ENCODE measurements at places on chromosomes 1 and 21.

- DNase-seq, result no peak
Measured at GRCh38 chr1:166189126-166189525, 22.3 kb upstream of the FAM78B start.

- DNase-seq, result no peak
Measured at GRCh38 chr1:153578490-153578889, 12.8 kb upstream of the S100A2 start.

GRCh38 chr1:172451002-172451443 is 7.2 kb upstream of the PIGC start:
- DNase-seq, result no peak

- no peak for DNase-seq
Measured at GRCh38 chr21:14844001-14844400, 220.8 kb downstream of the NRIP1 start.

GRCh38 chr21:42321231-42321630 is 6.0 kb upstream of the TFF3 start:
- no peak for DNase-seq

- DNase-seq, result no peak
Measured at GRCh38 chr1:22296701-22297591, 154.0 kb upstream of the WNT4 start.

DNA sequence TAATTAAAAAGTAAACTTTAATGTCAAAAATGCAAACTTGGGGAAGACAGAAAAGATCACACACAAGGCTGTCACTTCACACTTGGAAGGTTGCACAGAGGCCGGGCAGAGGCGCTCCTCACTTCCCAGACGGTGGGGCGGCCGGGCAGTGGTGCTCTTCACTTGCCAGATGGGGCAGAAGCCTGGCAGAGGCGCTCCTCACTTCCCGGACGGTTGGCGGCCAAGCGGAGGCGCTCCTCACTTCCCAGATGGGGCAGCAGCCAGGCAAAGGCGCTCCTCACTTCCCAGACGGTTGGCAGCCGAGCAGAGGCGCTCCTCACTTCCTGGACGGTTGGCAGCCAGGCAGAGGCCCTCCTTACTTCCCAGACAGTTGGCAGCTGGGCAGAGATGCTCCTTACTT is 25.8 kb upstream of the IL6R start:
- no peak for DNase-seq

GRCh38 chr1:29436181-29436785 is 200.0 kb downstream of the PTPRU start:
- DNase-seq, result no peak

DNA sequence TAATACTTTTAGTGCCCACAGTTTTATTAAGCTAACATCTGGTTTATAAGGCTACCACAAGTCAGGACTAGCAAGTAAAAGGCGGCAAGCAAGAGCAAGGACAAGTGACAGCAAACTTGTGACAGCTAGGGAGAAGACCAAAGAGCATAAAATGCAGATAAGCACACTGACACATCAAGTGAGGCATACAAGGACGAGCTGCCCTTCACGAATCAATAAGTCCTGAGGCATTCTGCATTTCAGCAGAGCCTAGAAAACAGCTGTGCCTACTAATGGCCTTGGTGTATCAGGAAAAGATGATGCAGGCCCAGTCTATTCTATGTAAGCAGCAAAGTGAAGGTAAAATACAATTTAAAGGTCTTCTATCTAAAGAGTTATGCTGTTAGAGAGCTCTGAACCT is 74.8 kb downstream of the KRTAP19-8 start:
- no peak for DNase-seq

DNA sequence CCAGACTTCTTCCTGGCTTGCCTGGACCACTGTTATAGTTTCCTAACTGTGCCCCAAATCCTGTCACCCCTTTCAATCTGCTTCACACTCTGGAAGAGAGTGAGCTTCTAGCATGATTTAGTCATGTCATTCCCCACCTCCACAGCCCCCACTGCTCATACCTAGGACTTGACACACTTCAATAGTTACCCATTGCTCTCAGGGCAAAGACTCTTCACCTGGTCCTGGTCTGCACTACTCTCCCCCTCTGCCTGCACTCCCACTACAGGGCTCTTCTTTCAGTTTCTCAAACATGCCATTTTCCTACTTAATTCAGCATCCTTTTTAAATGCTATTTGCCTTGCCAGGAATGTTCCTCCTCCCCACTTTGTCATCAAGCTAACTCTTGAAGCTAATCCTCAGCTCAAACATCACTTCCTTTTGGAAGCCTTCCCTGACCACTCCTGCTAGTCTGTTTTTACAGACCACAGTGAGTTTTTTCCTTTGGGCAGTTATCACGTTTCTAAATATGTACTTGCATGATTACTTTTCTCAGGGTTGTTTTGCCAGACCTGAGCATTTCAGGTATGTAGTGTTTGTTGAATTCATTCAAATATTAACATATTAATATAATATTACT is 24.7 kb downstream of the CYP2J2 start:
- no peak for DNase-seq

- no peak for DNase-seq
Measured at GRCh38 chr1:93882269-93882668, 3.3 kb upstream of the DNTTIP2 start.

DNA sequence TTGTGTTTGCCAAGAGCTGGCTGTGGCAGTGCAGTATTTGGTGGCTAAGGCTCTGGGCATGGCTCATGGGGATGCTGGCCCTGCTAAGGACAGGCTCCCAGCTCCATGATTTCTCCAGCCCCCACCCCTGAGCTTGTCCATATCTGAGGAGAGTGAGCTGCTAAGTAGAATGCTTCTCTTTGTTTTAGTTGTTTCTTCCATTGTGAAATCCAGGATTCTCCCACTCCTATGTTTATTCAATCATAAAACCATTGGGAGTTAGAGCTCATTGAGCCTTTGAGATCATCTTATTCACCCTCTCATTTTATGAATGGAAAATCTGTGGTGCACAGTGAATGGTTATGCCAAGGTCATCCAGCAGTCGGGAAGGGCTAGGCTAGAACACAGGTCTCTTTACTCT is 188.8 kb downstream of the TNR start:
- no peak for DNase-seq

All from central memory CD4-positive, alpha-beta T cell (primary cell).